Activated gamma-delta T cell treated with anti-CD3 and anti-CD28 coated beads, Interleukin-2, amount 50 U/mL, for 16 hours (primary cell): ENCODE measurements at places on chromosomes 6 and 20.

DNA sequence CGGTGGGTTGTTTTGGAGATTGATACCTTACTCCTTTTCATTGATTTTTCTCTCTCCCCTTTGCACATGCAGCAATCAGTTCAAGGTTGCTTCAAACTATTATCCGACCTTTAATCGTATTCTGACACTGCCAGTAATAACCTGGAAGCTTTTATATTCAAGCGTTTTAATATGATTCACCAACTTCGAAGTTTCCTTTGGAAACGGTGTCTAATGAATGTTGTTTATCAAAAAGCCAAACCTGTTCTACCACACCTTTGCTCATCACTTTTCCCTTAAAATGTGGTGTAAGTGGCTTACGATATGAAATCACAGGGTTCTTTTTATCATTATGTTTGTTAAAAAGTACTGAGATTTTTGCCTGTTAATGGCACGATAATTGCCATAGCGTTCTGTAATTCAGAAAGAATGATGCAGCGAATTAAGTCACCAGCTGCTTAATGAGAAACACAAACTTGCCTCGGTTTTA lies 660 bp downstream of the STXBP5 start:
- no peak for DNase-seq

DNA sequence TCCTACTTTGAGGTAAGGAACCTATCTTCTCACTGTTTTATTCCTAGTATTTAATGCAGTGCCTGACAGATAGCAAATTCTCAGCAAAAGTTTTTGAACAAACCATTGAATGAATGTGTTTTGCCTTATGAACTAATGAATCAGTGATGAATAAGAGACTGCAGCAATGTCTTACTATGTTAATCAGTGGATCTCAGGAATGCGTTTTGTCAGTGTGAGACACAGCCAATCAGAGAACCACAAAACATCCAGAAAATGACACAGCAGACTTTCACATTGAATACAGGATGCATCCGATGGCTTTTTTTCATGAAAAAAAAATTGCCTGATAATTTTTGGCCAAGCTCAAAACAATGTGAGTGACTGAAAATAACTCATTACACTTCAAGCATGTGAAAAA lies 270.5 kb downstream of the BMP2 start:
- no peak for DNase-seq

DNA sequence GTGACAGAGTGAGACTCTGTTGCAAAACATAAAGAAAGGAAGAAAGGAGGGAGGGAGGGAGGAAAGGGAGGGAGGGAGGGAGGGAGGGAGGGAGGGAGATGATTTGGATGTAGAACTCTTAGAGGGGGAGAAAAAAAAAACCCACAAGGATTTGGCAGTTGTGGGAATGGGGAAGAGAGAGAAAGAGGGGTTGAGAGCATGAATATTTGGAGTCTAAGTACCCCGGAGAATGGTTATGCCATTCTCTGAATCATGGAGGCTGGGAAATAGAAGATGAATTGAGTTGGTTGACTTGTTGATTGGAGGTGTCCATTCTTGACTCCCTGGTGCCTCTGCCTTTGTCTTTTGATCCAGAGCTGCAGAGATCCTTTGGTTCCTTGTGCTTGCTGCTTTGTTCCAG lies 35.7 kb downstream of the RALY start:
- DNase-seq = no peak

DNA sequence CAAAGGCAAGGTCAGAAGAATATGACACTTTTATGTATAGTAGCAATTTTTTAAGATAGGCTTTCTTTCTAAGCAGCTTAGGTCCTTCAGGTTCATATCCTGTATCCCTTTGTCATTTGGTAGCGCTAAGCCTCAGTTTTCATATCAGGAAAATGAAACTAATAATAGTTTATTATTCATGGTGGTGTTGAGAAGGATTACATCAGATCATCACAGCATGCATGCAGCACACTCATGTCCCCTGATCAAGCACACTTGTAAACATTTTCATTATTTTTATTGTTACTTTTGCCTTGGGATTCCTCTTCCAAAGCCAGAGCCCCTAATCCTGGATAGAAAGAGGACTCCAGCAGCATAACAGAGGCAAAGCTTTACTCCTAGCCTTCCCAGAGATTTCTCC lies 70.2 kb upstream of the ADGRF1 start:
- no peak for DNase-seq

- DNase-seq = no peak
Observed at GRCh38 chr6:3293271-3294155, 34.8 kb downstream of the PSMG4 start.

- DNase-seq = no peak
Observed at GRCh38 chr20:33992145-33992922, 1.4 kb upstream of the RALY start.

- DNase-seq = no peak
Observed at GRCh38 chr6:157653521-157653920, 169.5 kb upstream of the SNX9 start.

DNA sequence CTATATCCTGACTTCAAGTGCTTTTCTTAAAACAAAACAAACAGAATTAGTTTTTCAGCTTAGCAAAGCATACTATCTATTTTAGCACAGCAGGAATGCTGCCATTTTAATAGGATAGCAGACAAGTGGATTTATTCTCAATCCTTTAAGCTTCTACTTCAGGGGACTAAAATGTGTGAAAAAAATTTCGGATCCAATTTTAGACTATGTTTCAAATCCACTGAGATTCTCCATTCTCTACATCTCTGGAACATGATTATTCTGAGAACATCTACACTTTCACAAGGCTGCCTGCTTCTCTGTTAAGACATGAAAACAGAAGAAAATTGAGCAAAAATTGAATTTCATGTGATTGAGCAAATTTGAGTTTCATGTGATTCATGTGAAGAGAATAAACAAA lies 1321.3 kb downstream of the HACE1 start:
- DNase-seq = no peak

GRCh38 chr6:133099573-133099972 lies 141.6 kb upstream of the EYA4 start:
- no peak for DNase-seq

- no peak for DNase-seq
Observed at GRCh38 chr6:79610306-79611009, 20.7 kb upstream of the SH3BGRL2 start.

GRCh38 chr6:160455081-160455480 lies 106.9 kb downstream of the SLC22A3 start:
- DNase-seq = no peak

- DNase-seq = no peak
Observed at GRCh38 chr6:163417595-163417994, 3.1 kb downstream of the QKI start.

DNA sequence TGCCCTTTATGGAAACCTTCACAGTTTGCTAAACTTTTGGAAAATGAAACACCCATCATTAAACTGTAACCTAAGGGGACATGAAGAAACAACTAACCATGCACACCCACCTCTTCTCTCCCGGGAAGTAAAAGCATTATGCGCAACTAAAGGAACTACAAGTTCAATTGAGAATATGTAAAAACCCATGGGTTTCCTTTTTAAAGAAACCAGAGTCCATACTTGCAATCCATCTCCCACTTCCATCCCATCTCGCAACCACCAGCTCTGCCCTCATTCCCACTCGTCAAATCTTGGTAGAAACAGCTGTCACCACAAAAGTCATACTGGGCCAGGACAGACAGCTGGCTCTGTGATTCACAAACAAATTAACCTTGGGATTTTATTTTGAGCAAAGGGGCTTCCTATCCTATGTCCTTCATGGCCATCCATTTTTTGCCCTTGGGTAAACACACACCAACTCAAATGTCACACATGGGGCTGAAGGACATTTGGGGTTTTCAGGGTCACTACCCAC lies 81.5 kb downstream of the HAO1 start:
- no peak for DNase-seq

DNA sequence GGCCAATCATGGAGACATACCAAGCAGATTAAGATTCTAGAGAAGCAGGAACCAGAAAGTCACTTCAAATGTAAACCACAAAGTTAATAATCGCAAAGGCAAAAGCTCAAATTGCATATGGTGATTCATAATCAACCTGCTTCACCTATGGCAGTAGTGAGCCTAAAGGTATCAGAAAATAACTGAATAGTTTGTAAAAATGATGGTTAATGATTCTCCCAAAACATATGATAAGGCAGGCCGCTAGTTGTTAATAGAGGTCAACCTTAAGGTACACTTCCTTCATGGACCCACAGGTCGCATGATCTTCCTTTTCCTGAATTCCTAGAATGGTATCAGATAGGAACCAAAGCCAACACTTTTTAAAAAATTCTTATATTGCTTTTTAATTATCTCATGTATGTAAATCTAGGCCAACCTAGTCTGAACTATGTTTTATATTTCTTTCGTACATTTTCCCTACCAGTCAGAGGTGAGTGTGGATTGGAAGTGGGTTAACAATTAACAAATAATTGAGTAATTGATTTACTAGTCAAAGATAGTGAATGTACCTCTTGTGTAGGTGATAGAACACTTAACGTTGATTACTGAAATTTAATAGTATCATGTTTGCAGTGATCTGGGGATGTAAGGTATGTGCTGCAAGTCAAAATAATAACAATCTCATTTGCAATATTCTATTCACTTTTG lies 16.4 kb downstream of the TAAR2 start:
- no peak for DNase-seq

DNA sequence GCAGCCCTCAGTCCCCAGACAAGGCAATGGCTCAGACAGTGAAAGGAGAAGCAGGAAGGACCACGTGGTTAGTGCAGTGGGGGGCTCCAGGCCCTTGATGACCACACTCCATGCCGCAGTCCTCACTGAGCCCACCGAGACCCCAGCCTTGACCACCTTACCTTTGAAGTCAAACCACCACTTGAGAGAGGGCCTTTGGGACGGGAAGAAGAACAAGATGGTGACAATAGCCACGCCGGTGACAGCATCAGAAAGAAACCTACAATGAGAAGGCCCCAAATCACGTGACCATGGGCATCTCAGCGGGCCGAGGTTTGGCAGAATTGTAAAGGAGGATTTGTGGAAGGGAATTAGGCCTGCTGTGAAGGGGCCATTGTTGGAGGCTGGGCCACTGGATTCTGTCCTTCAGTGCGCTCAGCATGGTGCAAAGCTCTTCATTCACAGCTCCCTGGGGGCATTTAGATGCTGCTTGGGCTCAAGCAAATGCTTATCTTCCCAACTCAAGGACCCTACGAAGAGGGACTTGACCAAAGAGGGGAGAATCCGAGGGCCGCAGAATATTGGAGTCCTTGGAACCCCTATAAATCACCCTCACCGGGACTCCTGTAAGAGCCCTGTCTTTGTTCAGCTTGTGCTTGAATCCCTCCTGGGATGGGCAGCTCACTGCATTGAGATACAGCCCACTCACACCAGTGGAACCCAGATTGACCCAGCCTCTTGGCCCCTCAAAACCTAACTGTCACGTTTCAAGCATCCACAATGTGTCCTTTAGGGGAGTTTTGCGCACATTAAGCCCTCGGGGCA lies 33.2 kb upstream of the OCSTAMP start:
- no peak for DNase-seq

DNA sequence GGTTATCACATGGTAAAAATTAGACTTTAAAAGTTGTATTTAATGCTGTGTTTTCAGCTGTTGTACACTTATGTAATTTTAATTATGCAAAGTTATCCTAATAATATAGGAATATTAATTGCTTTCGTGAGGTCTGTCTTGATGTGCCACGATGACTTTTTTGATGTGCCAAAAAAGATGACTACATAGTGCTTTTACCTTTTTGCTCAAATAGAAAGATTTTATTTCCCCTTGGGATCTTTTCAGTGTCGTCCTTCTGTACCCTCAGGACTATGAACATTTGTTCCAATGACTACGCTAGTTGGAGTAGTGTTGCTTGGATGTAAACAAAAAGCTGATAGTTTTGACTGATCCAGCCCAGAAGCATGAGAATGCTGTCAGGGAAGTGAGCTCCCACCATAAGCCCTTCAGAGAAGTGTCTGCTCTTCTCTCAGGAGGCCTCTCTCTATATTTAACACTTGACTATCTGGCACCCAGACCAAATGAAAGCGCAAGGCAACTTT lies 1.2 kb upstream of the CD164 start:
- DNase-seq = no peak

GRCh38 chr6:161984713-161985112 lies 710.9 kb upstream of the AGPAT4 start:
- DNase-seq = no peak

GRCh38 chr6:516213-516612 lies 124.7 kb downstream of the IRF4 start:
- no peak for DNase-seq
